ENCODE measurements at places on chromosomes 2 and 18. TPM values are rescaled to one million over a fixed set of nuclear protein-coding genes. Genes with fewer than 3 reads are reported as not detected.

DNA sequence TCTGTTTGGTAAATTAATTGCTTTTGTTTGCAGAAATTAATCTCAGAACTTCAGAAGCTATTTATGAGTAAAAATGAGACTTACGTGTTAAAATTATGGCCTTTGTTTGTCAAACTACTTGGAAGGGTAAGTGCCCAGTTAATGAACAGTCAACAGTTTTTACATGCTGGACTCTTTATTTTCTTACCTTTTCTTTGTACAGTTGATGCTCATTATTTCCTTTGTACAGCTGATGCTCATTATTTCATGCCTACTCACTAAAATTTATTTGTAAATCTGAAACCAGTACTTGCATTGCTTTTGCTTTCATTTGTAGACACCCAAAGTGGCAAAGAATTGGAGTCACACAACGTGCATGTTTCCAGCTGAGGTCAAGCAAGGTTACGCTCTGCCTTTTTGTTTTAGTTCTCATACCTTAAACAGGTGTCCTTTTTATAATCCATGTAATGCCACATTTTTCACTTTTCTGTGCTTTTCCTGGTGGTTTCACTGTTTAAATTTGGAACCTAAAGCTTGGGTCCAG lies 13.3 kb downstream of the RIF1 start:
- DNase-seq = no peak

- DNase-seq = no peak
These were observed 38.3 kb downstream of the LRRFIP1 start for GRCh38 chr2:237665713-237666143.

Gene DAW1
- 1.1 TPM for total RNA-seq

Gene GALNT5
- total RNA-seq = 0.16 TPM

- no peak for DNase-seq
These were observed 1.3 kb downstream of the RTP5 start for GRCh38 chr2:241870611-241871537.

DNA sequence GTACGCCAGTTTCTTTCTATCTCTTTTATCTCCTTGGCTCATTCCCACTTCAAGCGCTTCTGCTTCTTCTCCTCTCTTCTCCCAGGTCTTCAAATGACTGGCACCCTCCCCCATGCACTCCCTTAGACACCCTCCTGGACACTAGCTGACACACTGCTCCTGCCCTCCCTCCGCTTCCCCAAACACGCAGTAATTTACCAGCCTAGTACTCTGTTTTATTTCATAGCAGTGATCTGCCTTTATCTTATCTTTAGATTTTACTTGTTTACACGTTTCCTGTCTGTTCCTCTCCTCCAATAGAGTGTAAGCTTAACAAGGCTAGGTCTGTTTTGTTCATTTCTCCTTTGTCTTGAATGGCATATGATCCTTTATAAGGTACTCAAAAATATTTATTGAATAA lies 93.9 kb downstream of the SCN3A start:
- DNase-seq = no peak

Gene UGT1A3
- total RNA-seq = not detected

All from occipital lobe (tissue), 3 donors.